ENCODE measurements at places on chromosomes 6 and 20.

GRCh38 chr6:25639653-25640052 is 12.4 kb upstream of the SCGN start:
- no peak for DNase-seq

- no peak for DNase-seq
These were observed 73.4 kb downstream of the MYB start for GRCh38 chr6:135254471-135254870.

DNA sequence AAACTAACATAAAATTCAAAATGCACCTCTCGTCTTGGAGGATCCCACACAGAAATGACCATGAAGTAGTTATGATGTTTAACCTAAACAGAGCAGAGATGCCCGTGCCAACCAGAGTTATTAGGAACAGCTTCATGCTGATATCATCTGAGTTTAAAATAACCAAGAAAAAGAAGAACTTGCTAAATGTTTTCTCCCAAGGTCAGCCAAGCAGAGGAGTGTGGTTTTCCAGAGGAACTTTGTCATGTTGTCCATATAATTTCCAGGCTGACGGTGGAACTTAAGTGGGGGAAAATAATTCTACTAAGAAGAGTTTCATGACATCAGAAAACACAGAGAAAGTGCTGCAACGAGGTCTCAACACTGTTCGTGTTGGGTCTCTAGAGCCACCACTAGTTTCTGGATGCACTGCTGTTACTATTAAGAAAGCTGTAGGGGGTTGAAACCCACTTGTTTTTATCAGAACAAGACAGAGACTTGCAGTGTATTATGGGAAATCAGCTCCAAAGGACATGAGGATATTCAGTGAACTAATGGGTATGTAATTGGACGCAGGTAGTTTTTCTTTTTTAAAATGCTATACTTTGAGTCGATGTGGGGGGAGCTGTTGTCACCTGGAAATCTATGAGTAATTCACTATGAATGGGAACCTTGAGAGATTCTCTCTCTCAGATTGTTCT is 5.2 kb downstream of the AGPAT4 start:
- no peak for DNase-seq

DNA sequence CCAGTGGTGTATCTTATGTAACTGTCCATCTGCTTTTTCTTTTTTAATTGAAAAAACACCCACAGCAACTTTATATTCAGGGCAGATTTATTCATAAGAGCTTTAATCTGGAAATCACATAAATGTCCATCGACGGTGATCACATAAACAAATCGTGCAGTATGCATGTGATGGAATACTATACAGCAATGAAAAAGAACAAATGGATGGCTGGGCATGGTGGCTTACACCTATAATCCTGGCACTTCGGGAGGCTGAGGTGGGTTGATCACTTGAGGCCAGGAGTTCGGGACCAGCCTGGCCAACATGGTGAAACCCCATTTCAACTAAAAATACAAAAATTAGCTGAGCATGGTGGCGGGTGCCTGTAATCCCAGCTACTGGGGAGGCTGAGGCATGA is 39.1 kb downstream of the VSTM2L start:
- DNase-seq = no peak

DNA sequence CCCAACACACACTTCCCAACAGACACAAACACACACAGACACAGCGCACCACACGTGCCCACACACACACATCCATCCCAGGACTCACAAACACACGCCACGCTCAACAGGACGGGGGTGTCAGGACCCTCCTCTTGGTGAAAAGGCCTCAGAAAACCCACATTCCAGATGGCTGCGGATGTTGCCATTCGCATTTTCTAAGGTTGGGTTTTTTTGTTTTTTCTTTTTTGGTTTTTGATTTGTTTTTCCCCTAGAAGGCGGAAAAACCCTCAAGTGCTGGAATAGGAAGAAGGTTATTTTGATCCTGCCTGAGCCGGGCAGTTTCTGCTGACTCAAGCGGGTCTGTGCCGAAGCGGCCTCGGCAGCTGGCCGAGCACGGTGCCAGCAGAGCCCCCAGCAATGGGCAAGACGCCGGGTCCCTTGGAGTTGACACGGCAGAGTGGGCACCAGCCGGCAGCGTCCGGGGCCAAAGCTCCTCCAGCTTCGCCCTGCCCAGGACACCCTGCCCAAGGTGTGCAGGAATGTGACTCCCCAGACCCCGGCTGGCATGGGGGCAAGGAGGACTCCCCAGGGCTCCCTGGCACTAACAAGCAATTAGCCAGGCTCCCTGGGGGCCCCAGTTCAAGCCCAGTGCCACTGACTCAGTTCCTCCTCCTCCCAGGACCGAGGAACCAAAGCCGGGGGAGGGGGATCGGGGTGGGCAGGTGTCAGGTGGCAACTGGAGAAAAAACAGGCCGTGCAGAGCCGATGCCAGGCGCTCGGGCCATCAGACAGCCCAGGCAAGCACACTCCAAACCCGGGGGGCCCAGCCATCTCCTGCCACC is 40.9 kb upstream of the ZBP1 start:
- DNase-seq = no peak

DNA sequence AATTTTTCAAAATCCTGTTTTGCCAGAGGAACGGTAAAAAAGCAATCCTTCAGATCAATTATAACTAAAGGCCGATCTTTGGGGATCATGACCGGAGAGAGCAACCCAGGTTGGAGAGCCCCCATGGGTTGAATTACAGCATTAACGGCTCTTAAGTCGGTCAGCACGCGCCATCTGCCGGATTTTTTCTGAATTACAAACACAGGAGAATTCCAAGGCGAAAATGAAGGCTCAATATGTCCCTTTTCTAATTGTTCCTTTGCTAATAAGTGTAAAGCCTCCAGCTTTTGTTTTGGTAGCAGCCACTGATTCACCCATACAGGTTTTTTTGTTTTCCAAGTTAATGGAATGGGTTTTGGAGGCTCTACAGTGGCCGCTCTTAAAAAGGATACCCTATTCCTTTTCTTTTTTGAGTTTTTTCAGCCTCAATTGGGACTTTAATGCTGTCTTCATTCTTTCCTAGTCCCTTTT is 16.9 kb upstream of the PTCRA start:
- DNase-seq = peak; percentile 76

DNA sequence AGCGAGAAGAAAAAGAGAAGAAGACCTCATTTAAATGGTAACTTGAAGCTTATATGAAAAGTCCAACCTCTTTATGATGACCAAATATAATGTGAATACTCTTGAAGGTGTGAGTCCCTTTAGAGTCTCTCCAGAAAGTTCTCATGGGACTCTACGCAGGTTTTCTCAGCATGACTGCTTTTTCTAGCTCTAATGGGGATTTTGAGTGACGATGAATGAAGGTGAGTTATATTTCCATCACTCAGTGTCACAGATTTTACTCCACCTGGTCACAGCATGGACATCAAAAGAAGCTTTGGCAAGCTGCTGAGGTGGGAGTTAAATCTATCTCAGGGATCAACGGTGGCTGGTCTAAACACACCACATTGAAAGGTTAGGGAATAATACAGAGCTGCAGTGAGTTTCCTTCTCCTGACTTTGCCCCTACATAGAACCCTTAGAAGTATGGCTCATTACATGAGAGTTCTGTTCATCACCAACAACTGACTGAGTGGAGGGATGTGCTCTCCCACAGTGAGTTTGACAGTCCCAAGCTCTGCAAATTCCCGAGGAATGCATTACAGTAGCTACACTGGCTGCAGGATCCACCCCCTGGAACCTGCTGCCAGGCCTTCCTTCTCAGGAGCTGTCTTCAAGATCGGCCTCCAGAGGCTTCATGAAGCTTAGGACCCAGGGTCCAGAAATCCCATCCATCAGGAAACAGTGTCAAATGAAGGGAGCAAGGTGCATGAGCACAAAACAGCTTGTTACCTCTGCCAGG is 126.8 kb downstream of the FOXC1 start:
- no peak for DNase-seq

- no peak for DNase-seq
These were observed 18.1 kb downstream of the RBM38 start for GRCh38 chr20:57409316-57409671.

DNA sequence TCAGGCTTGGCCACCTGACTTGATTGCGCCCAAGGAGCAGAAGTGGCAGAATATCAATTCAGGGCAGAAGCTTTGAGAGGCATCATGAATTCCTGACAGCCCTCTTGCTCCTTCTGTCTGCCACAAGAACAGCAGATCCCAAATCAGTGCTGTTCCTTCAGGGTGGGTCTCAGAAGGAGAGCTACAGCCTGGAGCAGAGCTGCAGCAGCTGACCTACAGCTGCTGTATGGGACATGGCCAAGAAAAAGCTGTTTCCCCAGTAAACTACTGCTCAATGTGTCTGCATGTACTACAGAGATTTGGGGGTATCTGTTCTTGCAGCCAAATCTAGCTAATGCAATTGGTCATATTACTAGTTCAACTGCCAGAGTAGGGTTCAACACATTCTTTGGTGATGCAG is 69.0 kb downstream of the SLC22A3 start:
- no peak for DNase-seq

DNA sequence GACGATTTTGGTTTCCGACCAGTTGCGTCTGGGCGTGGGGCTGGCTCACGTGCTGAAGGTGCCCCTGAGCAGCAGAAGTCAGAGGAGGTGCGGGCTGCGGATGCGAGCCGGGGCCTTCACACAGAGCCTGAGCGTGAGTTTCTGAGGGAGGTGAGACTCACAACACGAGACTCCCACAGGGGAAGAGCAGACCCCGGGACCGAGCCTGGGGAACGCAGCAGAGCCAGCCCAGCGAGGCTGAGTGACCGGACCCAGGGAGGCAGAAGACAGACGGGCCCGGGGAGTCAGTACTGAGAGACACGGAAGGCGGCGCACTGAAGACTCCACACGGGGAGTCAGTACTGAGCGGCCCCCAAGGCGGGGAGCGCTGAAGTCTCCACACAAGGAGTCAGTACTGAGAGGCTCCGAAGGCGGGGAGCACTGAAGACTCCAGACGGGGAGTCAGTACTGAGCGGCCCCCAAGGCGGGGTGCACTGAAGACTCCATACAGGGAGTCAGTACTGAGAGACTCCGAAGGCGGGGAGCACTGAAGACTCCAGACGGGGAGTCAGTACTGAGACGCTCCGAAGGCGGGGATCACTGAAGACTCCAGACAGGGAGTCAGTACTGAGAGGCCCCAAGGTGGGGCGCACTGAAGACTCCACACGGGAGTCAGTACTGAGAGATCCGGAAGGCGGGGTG is 77.8 kb downstream of the DLL1 start:
- DNase-seq = peak; percentile 13

DNA sequence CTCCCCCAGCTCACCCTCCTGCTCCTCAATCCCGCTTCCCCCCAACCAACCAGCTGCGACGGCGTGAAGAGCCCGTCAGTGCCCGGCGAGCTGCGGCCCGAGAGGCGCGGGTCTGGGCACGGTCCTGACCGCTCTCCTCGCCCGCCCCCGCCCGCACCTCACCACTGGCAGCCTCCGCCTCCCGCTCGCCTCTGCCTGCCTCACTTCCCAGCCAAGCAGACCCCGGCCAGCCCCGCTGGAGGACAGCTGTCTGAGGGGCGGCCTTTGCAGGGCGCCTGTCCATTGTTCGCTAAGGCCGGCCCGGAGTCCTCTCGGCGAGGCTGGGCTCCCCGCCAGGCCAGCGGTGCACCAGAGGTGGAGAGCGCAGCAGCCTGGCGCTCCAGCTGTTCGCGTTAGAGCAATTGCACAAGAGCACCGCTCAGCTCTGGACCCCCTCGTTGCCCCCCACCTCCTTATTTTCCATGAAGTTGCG is 1.3 kb downstream of the SOBP start:
- peak; percentile 28 for DNase-seq

DNA sequence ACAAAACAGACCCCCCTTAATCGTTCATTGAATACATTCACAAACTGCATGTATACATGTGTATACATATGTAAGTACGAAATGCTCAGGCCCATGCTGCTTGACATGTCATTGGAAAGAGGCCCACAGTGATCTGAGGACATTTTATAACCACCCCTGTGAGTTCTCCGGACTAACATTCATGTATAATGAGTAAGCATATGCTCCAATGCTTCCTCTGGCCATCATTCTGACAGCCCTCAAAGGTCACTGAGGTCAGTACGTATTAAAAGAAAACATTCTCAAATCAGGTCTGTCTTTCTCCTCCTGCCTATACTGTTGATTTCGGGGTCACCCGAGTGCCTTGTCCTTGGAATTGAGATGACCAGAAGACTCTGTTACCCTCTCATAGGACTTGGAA is 54.9 kb downstream of the TENT5A start:
- no peak for DNase-seq

- peak; percentile 52 for DNase-seq
These were observed 24.3 kb downstream of the RBL1 start for GRCh38 chr20:37071481-37071911.
